ENCODE measurements at places on chromosomes 6 and 20.

DNA sequence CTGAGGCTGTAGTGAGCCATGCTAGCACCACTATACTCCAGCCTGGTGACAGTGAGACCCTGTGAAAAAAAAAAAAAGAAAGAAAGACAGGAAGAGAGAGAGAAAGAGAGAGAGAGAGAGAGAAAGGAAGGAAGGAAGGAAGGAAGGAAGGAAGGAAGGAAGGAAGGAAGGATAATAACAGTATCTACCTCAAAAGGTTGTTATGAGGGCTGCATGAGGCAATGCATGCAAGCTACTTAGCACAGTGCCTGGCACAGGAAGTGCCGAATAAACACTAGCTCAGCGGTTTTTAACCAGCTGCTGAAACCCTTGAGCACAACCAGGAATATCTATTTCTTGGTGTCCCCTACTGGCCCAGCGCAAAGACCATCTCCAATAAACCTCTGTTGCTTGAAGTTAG lies 62.3 kb upstream of the TBC1D7 start:
- DNase-seq: no peak

GRCh38 chr6:135465903-135466302 lies 31.6 kb downstream of the AHI1 start:
- no peak for DNase-seq

DNA sequence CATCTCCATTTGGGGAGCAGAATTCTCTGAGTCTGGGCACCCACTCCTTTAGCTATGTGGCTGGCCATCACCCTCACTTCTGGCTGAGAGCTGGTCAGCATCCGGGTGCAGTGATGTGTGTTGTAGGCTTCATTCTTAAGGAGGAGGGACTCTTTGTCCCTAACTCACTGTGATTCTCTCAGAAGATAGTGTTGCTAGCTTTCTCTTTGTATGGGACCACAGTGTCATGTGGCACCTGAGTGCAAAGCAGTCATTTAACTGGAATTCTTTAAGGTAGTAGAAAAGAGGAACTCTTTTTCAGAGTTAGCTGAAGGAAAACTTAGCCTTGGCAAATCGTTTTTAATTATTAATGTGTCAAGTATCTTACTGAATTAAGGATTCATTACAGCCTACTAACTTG lies 165.9 kb downstream of the JARID2 start:
- DNase-seq: no peak

- no peak for DNase-seq
These were observed 257.6 kb upstream of the THEMIS start for GRCh38 chr6:128158496-128158895.

GRCh38 chr6:169220068-169220964 lies 33.3 kb downstream of the THBS2 start:
- no peak for DNase-seq

- DNase-seq: no peak
These were observed 17.0 kb upstream of the RNF146 start for GRCh38 chr6:127249621-127250020.

- DNase-seq: no peak
These were observed 503 bp upstream of the GPLD1 start for GRCh38 chr6:24489881-24490280.

DNA sequence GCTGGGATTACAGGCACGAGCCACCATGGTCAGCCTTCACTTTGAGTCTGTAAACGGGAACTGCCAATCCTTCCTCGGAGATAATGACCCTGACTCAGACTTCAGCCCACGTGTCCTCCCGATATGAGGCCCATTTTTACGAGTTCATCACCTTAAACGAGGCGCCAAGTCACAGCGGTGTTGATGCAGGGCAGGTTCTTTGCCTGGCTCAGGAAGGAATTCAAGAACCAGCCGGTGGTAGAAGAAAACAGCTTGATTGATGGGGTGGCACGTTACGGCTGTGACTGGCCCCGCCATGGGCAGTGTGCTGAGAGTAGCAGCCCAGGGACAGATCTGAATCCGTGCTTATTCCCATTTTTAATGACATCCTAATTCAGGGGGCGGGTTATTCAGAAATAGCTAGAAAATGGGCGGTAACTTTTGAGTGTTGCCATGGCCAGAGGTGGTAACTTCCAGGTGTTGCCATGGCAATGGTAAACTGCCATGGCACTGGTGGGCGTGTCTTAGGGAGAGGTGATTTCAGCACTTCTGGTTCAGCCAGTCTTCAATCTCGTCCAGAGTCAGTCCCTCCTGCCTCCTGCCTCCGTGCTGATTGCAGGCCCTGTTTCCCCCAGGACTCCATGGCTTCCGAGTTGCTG lies 9.1 kb upstream of the MAP1LC3A start:
- DNase-seq: no peak

DNA sequence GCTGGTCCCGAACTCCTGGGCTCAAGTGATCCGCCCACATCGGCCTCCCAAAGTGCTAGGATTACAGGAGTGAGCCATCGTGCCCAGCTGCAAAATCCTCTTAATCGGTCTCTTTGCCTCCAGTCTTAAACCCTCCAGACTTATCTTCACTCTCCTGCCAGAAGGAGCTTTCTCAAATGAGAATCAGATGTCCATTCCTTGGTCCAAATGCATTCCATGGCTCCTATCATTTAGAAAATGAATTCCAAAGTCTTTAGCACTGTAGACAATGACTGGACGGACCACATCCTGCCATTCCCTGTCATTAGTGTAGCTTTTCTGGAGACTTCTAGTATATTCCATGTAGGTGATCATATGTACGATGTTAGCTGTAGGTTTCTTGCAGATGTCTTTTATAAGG lies 141.9 kb downstream of the ID4 start:
- DNase-seq: no peak

DNA sequence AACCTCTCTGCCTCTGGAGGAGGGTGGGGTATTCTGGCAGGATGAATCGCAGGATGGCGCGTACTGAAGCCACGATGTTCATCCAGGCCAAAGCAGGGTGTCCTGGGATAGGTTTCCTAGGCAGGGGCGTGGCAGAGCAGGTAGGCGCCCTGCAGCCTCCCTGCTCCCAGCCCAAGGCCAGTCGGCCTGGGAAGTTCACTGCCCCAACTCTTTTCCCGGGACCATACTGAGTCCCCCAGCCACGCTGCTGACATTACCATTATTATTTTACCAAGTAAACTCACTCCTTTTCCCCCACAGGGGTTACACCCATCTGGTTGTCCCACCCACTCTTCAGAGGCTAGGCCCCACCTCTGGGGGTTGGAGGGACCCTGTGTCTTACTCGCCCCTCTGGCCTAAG lies 21.8 kb downstream of the SDCBP2 start:
- no peak for DNase-seq

DNA sequence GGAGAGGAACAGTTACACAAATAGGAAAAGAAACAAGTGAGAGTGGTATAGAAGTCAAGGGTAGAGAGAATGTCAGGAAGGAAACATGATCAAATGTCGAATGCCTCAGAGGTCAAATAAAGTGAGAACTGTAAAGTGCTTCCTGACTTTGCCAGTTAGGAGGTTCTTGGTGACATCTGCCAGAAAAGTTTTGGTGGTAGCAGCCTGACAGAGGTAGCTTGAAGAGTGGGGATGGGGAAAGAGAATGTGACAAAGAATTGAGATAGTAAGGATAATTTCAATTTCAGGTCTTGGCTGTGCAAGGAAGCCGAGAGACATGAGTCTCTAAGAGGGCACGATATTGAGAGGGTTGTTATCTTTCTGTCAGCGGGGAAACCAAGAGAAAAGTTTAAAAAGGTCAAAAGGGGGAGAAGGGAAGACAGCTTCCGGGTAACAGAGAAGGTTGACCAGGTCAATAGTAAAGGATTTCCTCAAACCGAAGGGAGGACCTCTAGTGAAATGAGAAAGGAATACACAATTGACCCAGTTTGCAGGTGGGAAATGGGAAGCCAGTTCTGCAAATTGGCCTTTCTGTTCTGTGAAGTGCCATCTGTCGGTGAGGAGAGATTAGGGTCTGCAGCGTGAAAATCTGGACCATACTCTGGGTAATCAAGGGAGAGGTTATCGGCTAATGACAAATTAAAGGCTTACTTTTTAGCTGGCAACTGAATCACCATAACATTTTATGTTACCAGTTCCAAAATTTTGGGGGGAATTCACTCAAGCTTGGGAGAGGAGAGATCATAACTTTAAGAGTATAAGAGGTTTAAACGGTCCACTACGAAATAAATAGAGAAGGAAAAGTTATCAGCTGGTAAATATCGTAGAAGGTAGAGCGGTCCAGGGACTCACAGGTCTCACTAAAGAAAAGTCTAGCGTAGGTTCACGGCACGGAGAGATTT lies 973 bp upstream of the BRD2 start:
- no peak for DNase-seq

- no peak for DNase-seq
These were observed 120.2 kb upstream of the BEND3 start for GRCh38 chr6:107235511-107235910.

DNA sequence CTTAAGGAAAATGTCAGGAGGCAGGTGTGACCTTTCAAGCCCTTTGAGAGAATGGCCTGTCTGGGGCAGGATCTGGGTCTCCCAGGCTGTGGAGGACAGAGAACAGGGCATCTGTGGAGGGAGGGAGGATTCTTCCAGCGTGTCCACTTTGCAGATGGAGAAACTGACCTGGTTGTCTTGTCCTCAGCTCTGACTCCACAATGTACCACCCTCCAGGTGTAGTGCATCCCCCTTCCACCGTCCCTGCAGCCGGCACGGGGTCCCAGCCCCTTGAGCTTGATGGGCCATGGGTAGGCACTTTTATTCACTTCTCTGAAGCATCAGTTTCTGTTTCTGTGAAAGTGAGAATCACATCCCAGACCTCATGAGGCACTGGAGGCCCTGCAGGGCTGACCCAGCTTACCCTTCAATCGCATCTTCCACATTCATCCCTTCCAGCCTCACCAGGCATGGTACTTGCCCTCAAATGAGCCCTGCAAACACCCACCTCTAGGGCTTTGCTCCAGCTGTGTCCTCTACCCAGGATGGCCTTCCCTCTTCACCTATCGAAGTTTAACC lies 4.6 kb upstream of the TGM2 start:
- no peak for DNase-seq

DNA sequence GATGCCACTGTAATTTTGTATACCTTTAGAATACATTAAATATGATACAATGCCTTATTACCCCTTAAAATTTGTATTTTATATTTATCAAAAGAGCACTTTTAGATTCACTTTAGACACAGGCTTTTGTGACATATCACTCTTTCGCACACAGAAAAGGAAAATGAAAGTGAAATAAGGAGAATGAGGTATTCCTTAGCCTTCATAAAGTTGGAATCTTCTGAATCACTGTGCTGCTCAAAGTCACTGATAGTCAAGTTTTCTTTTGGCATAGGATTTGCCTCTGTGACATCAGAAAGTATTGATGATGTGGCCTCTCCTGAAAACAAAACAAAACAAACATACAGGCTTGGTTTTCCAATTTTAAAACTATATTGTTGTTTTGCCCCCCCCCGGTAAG lies 1097.1 kb downstream of the KIF16B start:
- DNase-seq: no peak

- peak; percentile 48 for DNase-seq
These were observed 118.1 kb downstream of the SYNDIG1 start for GRCh38 chr20:24587384-24588046.

DNA sequence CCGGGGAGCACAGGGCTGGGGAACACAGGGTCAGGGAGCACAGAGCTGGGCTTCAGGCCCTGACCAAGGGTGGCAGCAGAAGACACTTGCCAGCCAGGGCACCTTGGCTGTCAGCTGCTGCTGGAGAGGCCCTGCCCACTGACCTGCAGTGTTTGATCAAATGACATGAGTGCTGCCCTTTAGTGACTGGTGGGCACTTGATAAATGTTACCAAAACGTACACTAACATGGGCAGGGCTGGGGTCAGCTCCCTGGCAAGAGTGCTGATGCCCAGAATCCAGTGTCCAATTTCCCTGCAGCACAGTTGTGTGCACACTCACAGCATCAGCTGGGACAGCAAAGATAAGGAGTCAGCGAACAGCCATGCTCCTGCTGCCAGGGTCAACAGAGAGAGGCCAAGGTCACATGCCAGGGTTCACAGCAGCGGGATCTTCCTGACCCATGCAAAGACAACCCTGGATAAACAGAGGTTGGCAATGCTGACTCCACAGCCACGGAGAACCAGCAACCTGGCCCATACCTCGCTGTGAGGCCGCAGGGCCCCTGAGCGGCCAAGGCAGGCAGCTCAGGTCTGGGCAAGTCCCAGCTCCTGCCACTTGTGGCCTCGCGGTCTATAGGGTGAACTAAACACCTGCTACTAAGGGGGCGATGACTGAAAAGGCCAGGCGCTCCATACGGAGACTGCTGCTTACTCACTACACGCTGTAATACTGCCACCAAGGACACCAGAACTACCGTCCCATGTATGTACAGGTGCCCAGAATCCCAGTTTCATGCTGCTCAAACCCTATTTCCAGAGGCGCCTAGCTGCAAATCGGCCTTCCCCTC lies 46.3 kb downstream of the NINL start:
- no peak for DNase-seq

- DNase-seq: no peak
These were observed 24.7 kb downstream of the RAB44 start for GRCh38 chr6:36722365-36722764.

GRCh38 chr6:126064748-126065401 lies 78.5 kb downstream of the TRMT11 start:
- DNase-seq: no peak

DNA sequence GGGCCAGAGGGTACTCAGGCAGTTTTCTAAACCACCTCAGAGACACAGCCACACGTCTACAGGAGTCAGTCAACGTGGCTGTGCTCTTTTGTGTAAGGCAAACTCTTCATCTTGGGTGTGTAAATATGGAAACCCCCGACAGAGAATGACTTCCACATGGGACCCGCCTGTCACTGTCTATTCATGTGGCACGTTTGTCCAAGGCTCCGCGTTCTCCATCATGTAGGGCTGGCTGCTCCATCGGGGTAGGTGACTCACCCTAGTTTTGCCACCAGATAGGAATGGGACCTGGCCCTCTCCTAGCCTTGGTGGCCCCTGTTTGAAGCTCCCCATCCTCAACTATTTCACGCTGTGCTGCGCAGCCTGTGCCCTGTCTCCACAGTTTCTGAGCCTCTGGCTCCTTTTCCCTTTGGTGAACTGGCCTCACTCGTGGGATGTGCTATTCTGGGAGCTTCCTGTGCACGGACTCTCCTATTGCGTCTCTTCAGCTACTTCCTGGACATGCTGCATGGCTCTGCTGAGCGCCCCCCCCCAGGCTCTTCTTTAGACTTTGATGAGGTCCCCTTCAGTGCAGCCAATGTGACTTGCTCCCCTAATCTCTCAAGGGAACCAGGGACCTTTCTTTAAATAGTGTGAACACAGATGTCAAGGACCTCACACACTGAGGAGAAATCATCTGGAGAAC lies 143.2 kb upstream of the PDE10A start:
- DNase-seq: no peak

DNA sequence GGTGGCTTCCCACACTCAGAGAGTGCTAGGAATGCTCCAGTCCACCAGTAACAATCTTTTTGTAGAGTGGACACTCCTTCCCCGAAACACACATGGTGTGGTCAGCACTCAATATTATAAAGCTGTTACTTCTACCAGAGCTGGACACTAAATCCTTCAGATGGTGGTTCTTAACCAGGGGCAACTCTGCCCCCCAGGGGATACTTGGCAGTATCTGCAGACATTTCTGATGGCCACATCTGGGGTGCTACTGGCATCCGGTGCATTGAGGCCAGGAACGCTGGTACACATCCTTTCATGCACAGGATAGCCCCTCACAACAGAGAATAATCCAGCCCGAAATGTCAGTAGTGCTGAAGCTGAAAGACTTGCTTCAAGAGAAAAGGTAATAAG lies 124.4 kb downstream of the NFATC2 start:
- DNase-seq: no peak
